Large intestine (tissue), 12 donors: ENCODE measurements at places on chromosomes 6 and 20. TPM values are rescaled to one million over a fixed set of nuclear protein-coding genes. Genes with fewer than 3 reads are reported as not detected.
A peak's percentile ranks its signal among the peaks of the same experiment; 100 is the strongest.

DNA sequence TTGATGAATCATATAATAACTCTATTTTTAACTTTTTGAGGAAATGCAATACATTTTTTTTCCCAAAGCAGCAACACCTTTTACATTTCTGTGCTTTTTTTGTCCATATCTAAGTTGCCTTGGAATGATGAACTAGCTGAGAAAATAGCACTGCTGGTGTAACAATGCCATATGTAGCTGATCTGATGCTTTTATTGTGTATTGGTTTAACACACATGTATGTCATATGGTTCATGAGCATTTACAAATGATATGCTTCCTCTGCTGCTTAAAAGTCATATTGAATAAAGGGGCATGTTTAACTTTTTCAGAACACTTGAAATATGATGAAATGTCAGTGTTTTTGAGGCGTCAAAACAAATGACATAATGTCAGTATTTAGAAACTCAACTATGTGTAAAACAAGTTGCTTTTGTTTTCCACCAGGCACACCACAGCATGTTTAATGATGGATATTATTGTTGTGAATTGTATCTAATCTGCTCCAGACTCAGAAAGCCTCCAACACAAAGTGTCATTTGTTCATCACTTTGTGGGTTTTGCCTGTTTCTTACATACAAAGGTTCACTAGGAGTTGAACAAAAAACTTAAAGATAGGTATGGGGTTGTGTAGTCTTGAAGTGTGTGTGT, 775.8 kb upstream of the FLRT3 start:
- no peak overlapping the region for H3K4me3 ChIP-seq

- no peak for DNase-seq
- H3K27me3 ChIP-seq = no peaks in the 10 kb centered on the region
- H3K27ac ChIP-seq = no peak overlapping the region
- peaks cover 13% of the 10 kb centered on the region for H3K4me1 ChIP-seq
- no peak overlapping the region for H3K4me3 ChIP-seq
These were observed 15.2 kb upstream of the TAAR5 start for GRCh38 chr6:132604635-132605152.

DNA sequence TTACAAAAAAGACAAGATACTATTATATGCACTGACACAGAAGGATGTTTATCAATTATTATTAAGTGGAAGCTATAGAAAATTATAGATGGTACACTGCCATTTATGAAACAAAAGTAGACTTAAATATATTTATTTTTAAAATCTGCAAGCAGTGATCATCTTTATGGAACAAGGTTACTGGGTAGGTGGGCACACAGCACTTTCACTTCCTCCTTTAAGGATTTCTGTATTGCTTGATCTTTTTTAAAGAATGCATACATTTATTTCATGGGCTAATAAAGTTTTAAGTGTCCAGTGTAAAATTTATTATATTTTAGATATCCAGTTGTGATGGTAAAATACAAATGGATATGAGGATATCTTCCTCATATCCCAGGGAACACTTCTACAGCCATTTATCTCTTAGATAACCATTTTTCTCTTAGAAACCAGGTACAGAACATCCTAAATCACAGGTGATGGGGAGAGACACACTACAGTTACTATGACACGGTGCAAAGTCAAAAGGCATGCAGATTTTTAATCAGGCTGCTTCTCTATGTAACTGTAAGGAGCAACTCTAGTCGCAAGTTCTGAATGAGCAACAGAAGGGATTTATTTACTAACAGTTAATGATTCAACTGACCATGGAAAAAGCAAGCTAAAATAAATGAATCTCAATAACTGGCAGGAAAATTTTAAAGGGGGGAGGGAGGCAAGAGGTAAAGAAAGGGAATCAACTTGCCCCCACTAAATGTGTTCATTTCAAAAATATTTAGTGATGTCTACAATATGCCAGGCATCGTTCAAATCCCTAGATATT, 2.2 kb downstream of the FBXL4 start:
- H3K4me1 ChIP-seq = peaks cover 4% of the 10 kb centered on the region
- H3K27me3 ChIP-seq = no peaks in the 10 kb centered on the region
- no peak for DNase-seq
- no peak overlapping the region for H3K4me3 ChIP-seq
- H3K36me3 ChIP-seq = no peaks in the 10 kb centered on the region

GRCh38 chr6:144757299-144757698, 472.2 kb downstream of the UTRN start:
- no peaks in the 10 kb centered on the region for H3K27me3 ChIP-seq
- no peaks in the 10 kb centered on the region for H3K4me1 ChIP-seq
- H3K36me3 ChIP-seq = peaks cover 4% of the 10 kb centered on the region
- DNase-seq = no peak
- H3K4me3 ChIP-seq = no peak overlapping the region
- no peak overlapping the region for H3K27ac ChIP-seq

GRCh38 chr20:58749979-58750378, 57.4 kb downstream of the NPEPL1 start:
- H3K36me3 ChIP-seq = no peaks in the 10 kb centered on the region
- no peak overlapping the region for H3K27ac ChIP-seq
- H3K4me3 ChIP-seq = no peak overlapping the region
- no peaks in the 10 kb centered on the region for H3K4me1 ChIP-seq
- DNase-seq = no peak

The GMPR gene
- 3.2 TPM for polyA plus RNA-seq

The AFG1L gene
- polyA plus RNA-seq = 9.5 TPM

The SASH1 gene
- 15.9 TPM for polyA plus RNA-seq

GRCh38 chr6:128394167-128394566, 126.2 kb downstream of the PTPRK start:
- H3K27me3 ChIP-seq = no peaks in the 10 kb centered on the region
- peaks cover 6% of the 10 kb centered on the region for H3K36me3 ChIP-seq
- no peak for DNase-seq
- H3K27ac ChIP-seq = no peak overlapping the region
- no peaks in the 10 kb centered on the region for H3K4me1 ChIP-seq
- no peak overlapping the region for H3K4me3 ChIP-seq

The GUCA1A gene
- polyA plus RNA-seq = 0.49 TPM

The NRN1 gene
- polyA plus RNA-seq = 4.0 TPM

DNA sequence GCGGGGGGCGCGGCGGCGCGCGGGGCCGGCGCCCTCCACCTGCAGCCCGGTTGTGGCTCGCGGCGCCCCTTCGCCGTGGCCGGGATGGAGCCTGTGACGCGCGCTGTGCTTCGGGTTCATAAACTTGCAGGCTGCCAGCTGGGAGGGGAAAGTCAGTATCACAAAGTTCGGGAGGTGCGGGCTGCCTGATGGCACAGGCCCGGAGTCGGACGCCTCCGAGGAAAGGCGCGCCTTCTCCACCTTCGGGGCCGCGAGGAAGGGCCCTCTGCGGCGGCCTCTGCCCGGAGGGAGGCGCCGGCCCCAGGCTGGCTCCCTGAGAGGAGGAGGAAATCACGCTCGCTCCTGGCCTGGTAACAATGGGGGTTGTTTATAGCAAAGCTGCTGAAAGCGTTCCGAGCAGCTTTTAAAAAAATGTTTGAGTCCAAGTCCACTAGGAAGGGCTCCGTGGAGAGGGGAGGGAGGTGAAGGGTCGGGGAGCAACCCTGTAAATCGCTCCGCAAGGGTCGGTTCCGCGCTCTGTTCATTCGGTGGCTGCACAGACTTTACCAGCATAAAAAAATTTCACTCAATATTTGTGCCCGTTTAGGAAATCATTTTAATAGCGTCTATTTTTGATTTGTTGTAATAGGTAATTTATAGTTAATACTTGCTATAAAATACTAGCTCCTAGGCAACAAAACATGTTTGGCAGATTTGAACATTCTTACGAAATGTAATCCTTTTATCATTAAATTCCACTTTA, 1.0 kb downstream of the AFDN start:
- no peaks in the 10 kb centered on the region for H3K27me3 ChIP-seq
- DNase-seq = peak; percentile 43
- peak overlapping the region; percentile 70 for H3K4me3 ChIP-seq
- H3K36me3 ChIP-seq = peaks cover 2% of the 10 kb centered on the region
- peaks cover 23% of the 10 kb centered on the region for H3K4me1 ChIP-seq
- H3K27ac ChIP-seq = peak overlapping the region; percentile 85

The PRRT1 gene
- polyA plus RNA-seq = 5.3 TPM

The RALGAPA2 gene
- polyA plus RNA-seq = 33.1 TPM

- H3K27ac ChIP-seq = no peak overlapping the region
- H3K36me3 ChIP-seq = no peaks in the 10 kb centered on the region
- no peaks in the 10 kb centered on the region for H3K4me1 ChIP-seq
- no peak overlapping the region for H3K4me3 ChIP-seq
- no peaks in the 10 kb centered on the region for H3K27me3 ChIP-seq
These were observed 541.6 kb upstream of the POU3F2 start for GRCh38 chr6:98292810-98293209.

- H3K4me3 ChIP-seq = no peak overlapping the region
- no peak for DNase-seq
- no peaks in the 10 kb centered on the region for H3K36me3 ChIP-seq
- H3K4me1 ChIP-seq = no peaks in the 10 kb centered on the region
- H3K27ac ChIP-seq = no peak overlapping the region
These were observed 36.9 kb upstream of the PLCB4 start for GRCh38 chr20:9031991-9032390.

DNA sequence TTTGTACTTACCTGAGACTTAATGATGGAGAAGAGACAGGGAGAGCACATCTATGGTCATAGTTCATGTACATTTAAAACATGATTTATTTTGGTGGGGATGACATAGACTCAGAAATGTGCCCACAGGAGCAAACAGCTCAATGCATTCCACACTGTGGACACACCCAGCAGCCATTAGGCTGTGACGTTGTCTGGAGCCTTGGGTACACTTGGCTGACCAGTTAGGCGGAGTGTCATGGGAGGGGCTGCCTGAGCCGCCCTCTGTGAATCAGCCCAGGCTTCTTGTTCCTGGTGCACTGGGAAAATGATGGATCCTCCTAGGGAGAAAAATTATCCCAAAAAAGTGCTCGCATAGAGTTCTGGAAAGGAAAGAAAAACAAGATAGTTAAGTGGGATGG, 231.0 kb upstream of the GMDS start:
- H3K4me1 ChIP-seq = peaks cover 4% of the 10 kb centered on the region
- DNase-seq = peak; percentile 31
- H3K27ac ChIP-seq = no peak overlapping the region
- no peaks in the 10 kb centered on the region for H3K36me3 ChIP-seq
- H3K27me3 ChIP-seq = no peaks in the 10 kb centered on the region

DNA sequence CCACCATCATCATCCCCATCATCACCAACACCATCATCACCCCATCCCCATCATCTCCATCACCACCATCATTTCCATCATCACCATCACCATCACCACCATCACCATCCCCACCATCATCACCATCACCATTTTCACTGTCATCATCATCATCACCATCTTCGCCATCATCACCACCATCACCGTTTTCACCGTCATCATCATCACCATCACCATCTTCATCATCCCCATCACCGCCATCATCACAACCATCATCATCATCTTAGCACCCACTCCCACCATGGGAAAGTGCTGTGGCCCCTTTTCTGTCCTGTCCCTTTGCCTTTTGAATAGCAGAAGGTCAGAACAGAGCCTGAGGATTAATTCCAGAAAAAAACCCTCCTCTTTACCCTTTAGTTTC, 28.5 kb upstream of the GATA5 start:
- no peak for DNase-seq
- no peaks in the 10 kb centered on the region for H3K36me3 ChIP-seq
- H3K27me3 ChIP-seq = peaks cover 10% of the 10 kb centered on the region
- H3K27ac ChIP-seq = no peak overlapping the region

The HLA-DRB1 gene
- polyA plus RNA-seq = 159 TPM

The GLP1R gene
- polyA plus RNA-seq = 0.84 TPM

DNA sequence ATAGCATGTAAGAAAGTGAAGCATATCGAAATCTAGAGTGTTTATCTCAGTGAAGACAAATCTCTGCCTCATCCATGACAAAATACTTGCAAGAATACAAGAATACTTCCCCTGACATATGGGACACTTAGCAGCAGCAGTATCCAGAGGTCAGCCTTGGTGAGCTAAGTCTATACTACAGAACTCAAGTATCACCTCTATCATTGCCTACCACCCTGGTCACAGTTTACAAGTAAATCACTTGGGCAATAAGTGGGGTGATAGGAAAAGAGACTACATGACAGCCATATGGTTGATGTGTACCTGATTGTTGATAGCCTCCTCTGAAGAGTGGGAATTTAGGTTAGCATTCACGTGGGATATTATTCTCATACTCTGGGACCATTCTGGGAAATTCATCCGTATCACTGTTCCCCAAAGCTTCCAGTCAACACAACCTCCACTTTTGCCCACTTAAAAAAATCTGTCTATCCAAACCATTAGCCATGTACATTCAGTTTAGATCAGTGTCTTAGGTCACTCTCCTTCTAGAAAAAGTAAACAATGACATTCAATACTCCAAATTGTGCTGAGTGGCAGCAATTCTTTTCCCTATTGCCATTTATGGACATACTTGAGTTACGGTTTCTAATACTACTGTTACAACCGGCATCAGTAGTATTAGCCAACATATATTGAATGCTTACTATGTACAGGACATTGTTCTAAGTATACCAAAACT, 118.2 kb upstream of the PRSS16 start:
- peaks cover 6% of the 10 kb centered on the region for H3K4me1 ChIP-seq
- no peak for DNase-seq
- no peak overlapping the region for H3K27ac ChIP-seq
- H3K4me3 ChIP-seq = no peak overlapping the region

The TNFAIP3 gene
- 21.9 TPM for polyA plus RNA-seq

- no peak overlapping the region for H3K4me3 ChIP-seq
- no peaks in the 10 kb centered on the region for H3K36me3 ChIP-seq
These were observed 162.7 kb downstream of the TBC1D7 start for GRCh38 chr6:13165502-13166172.

The TUBB gene
- 512 TPM for polyA plus RNA-seq

DNA sequence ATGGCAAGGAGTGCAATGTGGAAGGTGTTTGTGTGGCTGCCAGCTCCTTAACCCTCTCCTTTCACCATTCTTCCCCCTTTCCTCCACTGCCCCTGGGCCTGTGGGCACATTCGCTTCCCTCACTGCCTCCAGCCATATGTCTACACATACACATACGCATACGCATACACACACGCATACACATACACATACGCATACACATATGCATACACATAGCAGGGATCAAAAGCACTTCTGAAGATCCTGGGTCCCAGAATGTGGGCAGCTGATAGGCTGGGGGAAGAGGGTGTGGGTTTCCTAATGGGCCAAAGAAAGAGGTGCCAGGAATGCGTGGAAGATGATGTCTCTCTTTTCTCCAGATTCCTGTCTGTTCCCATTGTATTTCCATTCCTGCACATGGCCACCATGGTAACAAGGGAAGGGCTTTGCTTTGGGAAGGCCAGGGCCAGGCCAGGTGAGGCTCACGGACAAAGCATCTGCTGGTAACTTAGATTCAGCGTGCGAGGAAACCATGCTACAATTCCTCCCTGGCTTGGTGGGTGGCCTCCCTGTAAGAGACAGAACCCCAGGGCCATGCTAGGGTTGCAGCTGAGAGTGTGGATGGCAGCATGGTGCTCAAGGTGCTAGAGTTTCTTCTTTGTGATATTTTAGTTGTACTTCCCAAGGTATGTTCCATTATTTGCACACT, 44.8 kb upstream of the GTSF1L start:
- no peaks in the 10 kb centered on the region for H3K36me3 ChIP-seq
- peaks cover 12% of the 10 kb centered on the region for H3K27me3 ChIP-seq
- no peaks in the 10 kb centered on the region for H3K4me1 ChIP-seq
- H3K27ac ChIP-seq = no peak overlapping the region
- H3K4me3 ChIP-seq = no peak overlapping the region

The MAFB gene
- polyA plus RNA-seq = 8.8 TPM
